ENCODE measurements at places on chromosomes 1 and 21.

GRCh38 chr1:59404796-59405195, 107.9 kb downstream of the FGGY start:
- DNase-seq, result peak; percentile 38

DNA sequence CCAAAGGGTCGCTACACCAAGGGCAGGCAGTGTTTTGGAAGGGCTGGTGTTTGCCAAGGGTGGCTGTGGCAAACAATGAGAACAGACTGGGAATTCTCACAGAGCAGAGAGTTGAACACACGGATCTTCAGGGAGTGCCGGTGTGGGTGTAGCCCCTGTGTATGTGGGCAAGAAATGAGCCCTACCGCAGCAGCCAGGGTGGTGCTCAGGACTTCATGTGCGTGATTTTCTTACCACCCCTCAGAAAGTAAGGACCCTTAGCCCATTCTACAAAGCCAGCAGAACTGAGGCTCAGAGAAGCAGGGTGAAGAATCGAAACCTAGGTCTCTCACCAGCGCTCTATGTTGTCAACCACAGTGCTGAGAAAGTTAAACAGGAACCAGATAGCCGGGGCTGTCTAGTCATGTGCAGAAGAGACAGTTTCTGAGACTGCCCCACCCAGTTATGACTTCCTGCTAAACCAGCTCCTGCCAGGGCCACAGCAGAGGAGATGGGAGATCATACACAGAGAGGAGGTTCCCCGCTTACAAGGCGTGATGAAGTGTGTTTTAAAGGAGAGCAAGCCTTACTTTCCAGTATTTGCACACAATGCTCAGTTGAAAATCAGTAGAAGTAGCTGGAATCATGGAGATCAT, 21.9 kb upstream of the MORC3 start:
- peak; percentile 8 for DNase-seq

DNA sequence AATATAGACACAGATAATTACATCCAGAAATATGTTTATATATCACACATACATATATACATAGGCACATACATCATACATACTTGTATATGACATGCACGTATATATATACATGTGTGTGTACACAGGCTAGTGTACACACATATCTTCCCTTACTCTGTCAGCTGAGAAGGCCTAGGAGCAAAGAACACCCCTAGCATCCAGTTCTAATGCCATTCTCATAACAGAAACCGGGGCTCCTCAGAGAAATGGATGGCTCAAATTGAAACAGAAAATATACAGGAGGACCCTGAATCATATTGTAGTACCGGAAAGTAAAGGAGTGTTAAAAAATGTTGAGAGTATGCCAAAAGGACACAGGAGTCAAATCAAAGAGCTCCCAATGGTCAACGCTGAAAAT, 19.7 kb upstream of the HYI start:
- no peak for DNase-seq

GRCh38 chr1:180923887-180924286, 11.2 kb downstream of the KIAA1614 start:
- no peak for DNase-seq

GRCh38 chr1:235244974-235245592, 82.9 kb downstream of the ARID4B start:
- DNase-seq, result no peak

DNA sequence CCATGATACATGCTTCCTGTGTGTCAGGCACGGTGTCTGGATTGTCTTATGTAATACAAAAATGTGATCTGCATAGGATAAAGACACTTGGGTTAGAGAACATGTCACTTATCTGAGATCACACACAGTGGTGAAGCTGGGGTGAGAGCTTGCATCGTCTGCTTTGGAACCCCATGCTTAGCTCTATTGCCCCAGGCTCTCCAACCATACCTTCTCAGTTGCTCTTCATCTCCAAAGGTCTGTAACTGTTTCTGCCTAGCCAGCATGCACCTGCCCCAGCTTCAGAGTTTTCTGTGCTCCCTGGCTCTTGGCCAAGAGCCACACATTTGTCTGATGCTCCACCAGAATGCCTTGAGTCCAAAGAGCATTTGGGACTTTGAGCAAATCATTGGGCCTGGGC, 93.9 kb upstream of the COG2 start:
- no peak for DNase-seq

- no peak for DNase-seq
Observed at GRCh38 chr1:47023268-47024140, at the start of gene CYP4X1. Gene CYP4X1 (plus strand): TSS chr1:47023669. CDS start chr1:47023818, 149 bp downstream.

DNA sequence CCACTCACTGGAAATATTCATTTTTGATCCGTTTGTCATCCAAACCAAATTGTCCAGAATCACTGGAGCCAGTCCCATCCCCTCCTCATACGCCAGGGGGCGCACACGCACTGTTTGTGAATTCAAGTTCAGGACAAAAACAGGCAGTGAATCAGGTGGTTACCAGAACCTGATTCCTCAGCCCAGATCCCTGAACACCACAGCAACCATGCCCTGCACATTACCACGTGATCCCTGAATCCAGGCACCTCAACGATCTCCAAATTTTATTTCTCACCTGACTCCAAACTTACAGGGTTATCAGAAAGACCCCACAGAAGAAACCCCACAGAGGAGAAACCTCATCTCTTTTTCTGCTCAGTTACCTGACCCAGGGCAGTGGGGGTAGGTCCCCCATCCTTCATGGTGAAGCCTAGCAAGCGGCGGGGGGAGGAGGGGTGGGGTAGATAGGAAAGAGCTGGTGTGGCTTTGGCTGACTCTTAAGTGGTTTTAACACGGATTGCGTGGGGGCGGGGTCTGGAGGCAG, 1.4 kb upstream of the PTPRF start:
- DNase-seq, result peak; percentile 90

DNA sequence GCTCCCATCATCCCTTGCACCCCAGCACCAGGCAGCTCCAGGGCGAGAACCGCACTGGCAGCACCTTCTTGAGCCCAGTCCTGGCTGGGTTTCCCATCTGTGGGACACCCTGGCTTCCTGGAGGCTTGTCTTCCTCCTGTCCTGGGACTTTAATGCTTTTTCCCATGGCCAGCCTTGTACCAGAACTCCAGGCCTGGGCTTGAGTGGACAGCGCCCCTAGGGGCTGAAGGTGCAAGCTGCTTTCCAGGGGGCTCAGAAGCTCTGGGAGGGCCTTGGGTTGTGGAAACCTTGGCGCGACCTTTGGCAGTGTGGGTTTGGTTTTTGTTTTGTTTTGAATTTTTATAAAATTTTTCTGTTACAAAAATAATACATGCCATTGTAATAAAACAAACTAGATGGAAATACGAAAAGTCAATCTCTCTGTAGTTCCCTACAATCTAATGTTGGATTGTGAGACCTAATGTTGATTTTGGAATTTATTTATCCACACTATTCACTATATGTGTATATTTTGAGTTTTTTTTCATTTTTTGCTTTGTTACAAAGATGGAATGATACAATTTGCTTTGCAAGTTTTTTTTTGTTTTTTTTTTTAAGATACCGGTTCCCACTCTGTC, 33.8 kb upstream of the RPL11 start:
- peak; percentile 40 for DNase-seq

- DNase-seq, result no peak
Observed at GRCh38 chr1:10639775-10640578, 156.5 kb downstream of the CASZ1 start.

GRCh38 chr21:33256019-33256418, 10.1 kb upstream of the IL10RB start:
- no peak for DNase-seq

DNA sequence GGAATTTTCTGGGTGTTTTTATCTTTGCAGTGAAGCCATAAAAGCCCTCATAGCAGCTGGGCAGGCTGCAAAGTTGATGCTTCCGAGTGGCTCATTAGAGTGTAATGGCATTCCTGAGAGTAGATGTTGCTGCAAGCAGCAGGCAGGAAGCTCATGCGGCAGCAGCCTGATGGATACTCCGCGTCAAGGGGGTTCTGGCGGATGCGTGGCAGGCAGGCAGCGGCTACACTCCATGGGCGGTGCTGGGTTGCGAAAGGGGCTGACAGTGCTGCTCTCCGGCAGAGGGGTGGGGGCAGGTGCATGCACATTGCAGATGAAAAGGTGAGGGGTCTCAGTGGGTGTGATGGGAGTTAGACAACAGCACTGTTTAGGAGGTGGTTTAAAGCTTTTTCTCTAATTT, 93.2 kb upstream of the AJAP1 start:
- DNase-seq, result no peak

GRCh38 chr1:246428542-246429308, 78.4 kb downstream of the SMYD3 start:
- peak; percentile 98 for DNase-seq

GRCh38 chr1:116567790-116568661, 2.8 kb downstream of the CD58 start:
- DNase-seq, result no peak

DNA sequence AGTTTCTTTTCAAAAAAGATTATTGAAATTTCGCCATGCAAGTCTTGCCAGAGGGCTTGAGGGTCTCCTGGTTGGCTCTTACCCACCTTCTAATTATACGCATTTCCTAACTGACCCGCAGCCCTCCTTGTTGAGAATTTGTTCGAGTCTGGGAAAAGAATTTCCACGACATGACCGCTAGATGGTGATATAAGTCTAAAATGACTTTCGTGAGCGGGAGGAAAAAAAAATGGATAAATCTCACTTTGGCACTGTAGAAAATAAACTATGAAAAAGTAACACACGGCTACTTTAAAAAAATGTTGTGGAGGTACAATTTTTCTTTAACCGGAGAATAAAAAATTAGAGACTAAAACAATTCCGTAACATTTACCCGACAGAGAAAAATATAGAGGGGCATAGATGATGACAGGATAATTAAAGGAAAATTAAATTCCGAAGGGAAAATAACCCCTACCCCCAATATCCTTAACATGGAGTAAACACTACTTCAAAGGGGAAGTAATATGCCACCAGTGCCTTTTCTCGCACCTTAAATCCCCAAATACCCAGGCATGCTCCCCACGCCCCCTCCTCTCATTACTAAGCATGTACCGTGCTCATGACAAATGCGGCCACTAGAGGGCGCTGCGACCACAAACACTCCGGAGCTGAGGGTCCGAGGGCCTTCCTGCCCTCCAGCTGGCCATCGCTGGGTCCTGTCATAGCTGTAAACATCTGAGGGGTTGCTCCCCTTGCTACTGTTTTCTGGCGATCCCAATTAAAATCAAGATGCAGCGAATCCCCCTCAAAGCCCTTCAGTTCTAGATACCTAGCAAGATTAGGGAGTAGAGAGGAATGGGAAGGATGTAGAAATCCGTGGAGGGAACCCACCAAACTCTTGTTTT, 266.9 kb downstream of the ASTN1 start:
- DNase-seq, result peak; percentile 67

DNA sequence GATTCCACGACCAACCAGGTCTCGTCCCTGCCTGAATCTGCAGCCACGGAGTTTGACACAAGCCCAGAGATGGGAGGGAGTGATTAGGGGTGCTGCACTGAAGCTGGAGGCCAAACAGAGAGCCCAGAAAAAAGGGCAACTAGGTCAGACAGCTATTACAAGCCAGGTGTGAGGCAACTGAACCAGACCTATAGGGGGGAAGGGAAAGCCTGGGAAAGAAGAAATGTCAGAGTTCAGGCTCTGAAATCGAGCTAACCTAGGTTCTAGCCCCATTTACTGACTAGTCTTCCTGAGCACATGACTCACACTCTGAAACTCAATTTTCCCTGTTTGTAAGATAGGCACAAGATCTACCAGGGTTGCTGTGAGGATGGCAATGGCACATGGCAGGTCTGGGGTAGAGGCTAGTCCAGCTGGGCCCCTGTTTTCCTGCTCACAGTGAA, 1.7 kb downstream of the DHCR24 start:
- DNase-seq, result no peak

- DNase-seq, result no peak
Observed at GRCh38 chr1:187460093-187460492, 631.3 kb downstream of the PLA2G4A start.

- DNase-seq, result no peak
Observed at GRCh38 chr21:26982767-26983166, 15.9 kb upstream of the ADAMTS5 start.

DNA sequence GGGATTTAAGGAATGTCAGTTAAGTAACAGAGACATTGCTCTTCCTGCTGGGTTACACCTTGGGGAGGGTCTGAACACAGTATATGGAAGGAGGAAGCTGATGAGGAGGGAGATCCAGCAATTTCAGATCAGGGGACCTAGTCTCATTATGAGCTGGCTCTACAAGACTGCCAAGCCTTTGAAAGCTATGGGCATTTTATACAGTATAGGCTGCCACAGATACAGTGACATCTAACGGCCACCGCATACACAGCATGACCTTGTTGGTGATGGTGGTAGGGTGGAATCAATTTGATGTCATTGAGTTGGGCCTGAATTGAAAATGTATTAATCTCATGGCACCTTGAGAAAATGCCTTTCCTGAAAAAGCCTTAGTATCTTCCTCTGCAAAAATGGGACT, 22.6 kb upstream of the ZP4 start:
- DNase-seq, result no peak

GRCh38 chr1:73310797-73311381, 887.1 kb downstream of the LRRIQ3 start:
- peak; percentile 0 for DNase-seq

DNA sequence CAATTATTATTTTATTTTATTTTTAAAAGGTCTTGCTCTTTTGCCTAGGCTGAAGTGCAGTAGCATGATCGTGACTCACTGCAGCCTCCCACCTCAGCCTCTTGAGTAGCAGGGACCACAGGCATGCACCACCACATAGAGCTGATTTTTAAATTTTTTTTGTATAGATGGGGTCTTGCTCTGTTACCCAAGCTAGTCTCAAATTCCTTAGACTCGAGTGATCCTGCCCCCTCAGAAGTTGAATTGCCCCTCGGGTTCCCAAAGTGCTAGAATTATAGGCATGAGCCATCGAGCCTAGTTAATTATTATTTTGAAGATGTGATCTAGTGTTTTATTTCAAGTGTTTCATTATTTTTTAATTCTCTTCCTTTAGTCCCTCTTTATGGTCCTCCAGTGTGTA, 12.2 kb downstream of the MSH4 start:
- DNase-seq, result no peak
